ENCODE measurements at places on chromosomes 12 and 14.

DNA sequence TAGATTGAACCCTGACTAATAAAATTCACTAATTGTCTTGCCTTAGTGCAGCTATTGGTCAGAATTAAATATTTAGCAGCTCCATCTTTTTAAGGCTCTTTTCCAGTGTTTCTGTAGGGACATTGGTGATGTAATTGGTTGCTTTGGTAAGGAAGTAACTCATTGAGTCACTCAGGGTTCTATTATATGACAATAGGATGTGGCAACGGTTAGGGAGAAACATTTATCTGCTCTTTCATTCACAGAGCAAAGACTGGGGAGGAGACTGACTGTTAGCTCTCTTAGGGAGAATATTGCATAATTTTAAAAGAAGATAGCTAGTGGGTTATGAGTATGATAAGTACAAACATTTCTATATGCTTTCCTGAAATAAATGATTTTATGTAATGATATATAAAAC, 616.5 kb downstream of the TRHDE start:
- DNase-seq = no peak

DNA sequence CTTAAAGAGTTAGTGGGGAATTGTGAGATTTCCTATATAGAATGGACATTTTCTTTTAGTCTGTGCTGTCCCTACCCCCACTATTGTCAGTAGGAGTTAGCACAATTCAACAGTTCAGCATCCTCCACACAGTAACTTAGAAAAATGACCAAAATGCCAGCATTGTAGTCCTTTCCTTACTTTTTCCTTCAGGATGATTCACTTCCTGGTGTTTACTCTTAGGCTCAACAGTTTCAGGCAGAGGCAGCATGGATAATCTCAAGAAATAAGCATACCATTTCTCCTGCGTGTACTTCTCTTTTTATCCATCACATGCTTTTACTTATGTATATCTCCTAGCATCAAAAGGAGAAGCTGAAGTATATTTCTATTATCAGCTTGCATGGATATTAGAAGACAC, 683.4 kb downstream of the SLC16A7 start:
- DNase-seq = no peak

DNA sequence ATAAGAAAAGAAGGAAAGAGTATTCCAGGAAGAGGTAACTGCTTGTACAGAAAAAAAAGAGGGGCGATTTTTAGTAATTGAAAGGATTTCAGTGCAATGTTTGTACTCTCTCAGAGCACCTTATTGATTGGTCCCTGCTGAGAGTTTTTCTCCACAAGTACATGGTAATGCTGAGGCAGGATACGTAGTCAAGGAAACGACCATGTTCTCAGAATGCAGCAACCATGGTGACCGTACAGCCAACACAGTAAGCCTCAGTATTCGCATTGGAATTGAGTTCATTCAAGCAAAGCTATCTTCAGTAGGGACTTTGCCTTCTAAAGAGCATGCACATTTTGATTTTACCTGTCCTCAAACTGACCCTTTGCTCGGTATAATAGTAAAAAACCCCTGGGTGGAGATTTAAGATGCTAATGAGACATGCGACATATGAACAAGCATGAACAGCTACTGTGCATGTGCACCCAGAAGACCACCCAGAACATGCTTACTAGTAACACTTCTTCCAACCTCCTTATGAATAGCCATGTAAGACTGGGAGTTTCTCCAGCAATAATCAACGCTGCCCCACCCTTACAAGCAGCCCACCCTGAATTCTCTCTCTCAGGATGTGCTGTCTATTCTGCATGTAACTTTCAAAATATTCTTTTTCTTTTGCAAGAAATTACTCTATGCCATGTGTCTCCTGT, 6.2 kb upstream of the SLC41A2 start:
- no peak for DNase-seq

- no peak for DNase-seq
These were observed 120.9 kb upstream of the BCL2L14 start for GRCh38 chr12:11949738-11950411.

GRCh38 chr12:46209170-46209569, 59.7 kb downstream of the SLC38A1 start:
- peak; percentile 71 for DNase-seq

DNA sequence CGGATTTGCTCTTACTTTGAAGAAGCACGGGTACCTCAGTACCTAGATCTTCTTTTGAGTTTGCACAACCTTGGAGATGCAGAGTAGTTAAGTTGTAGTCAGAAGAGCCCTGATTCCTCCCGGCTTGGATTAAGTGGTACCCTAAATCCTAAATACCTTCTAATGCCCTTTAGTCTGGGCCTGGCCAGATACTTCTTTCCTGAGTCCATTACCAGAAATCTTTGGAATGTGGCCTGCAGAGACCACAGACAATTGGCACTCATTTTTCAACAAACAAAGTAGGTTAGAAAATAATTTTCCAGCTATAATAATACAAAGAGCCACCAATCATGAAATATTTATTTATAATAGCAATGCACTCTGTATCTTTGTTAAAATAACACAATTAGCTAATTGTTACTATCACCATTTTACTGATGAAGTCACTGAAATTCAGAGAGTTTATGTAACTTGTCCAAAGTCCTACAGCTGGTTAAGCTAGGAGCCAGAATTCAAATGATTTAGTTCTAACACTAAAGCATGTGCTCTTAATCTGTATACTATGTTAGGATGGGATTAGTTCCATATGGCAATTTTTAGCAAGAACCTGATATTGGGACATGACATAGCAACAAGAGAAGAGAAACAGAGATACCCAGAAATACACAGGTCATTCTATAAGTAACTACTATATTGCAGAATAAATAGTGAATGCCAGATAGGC, 132.1 kb upstream of the PDZRN4 start:
- DNase-seq = peak; percentile 33

DNA sequence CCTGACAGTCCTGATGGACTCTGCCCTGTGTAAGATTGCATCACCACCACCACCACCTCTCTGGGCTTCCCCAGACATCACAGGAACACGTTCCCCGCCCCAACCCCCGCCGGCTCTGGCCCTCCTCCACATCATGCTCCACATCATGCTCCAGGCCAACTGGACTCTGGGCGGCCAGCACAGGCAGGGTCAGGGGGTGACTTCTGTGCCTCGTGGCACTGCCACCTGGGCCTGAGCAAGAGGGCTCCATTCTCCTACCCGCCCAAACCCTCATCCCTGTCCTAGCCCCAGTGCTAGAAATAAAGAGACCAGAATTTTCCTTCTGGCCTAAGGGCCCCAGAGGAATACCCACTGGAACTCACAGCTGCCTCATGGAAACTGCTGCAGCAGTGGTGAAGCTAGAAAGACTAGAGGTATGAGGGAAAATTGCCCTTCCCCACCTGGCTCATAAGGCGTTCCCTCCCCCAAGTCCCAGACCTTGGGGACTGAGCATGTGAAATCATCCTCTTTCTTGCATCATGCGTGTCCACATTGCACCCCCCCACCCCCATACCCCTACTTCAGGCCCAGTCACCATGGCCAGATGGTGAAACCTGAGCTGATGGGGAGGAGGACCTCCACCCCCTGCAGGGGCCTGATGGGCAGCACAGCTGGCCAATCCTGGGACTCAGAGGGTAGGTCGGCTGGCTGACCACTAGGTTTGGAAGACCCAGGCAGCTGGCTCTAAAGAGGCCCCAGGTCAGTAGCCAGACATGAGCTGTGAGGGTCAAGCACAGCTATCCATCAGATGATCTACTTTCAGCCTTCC, at the start of gene INHBE:
TSS of gene INHBE (plus strand) at position 742 of the 808 bp plus-strand sequence. CDS start 230 bp downstream, outside the sequence.
- DNase-seq = peak; percentile 83

DNA sequence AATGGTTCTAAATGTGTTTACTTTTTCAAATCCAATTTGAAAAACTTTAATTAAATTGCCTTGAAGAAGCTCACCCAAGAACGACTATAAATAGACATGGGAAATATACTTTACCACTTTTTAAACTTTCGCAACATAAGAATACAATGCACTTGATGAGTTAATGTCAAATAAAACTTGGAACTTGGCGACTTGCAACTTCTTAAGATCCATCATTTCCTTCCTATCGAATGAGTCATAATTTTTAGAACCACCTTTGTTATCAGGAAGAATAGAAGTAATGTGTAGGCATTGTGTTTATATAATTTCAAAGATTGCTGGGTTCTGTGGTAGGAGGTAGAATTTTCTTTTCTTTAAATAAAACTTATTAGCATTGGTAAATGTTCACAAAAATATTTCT, 1417.4 kb upstream of the FLRT2 start:
- DNase-seq = no peak

GRCh38 chr12:6555018-6555691, 687 bp downstream of the IFFO1 start:
- DNase-seq = no peak

DNA sequence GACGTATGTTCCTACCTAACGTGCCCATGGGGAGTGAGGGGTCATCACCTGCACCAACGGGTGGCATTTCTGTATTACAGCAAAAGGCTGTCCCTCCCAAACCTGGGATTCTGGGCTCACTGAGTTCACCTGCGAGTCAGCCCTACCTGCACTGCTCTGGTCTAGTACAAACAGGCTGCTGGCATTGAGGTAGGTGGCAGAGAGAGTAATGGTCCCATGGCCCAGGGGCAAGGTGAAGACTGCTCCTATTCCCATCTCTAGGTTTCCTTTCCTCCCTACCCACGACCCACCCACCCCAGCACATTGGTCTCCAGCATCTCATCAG, 421 bp downstream of the SUOX start:
- no peak for DNase-seq

DNA sequence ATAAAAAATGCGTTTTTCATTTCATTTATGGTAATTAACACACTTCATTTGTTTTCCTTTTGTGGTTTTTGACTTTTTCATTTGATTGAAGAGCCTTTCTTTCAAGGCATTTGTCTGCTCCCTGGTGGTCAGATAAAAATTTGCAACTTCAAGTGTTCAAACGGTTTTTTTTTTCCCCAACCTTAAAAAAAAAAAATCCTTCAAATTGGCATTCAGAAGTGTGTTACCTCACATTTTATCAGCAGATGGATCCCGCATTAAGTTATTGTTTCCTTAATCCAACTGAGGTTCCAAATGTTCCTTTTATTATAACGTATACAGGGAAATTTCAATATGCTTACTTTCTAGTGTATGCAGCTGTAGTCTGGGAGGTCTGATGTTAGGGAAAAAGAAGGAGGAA, 47.2 kb downstream of the MYF5 start:
- DNase-seq = peak; percentile 60

DNA sequence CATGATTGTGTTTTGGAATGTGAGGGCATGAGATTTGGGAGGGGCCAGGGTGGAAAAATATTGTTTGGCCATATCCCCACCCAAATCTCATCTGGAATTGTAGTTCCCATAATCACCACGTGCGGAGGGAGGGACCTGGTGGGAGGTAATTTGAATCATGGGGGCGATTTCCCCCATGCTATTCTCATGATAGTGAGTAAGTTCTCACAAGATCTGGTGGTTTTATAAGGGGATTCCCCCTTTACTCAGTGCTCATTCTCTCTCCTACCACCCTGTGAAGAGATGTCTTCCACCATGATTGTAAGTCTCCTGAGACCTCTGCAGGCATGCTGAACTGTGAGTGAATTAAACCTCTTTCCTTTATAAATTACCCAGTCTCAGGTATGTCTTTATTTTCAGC, 15.7 kb downstream of the OR10P1 start:
- DNase-seq = no peak

- no peak for DNase-seq
These were observed 78.2 kb downstream of the RALGAPA1 start for GRCh38 chr14:35730871-35731270.

DNA sequence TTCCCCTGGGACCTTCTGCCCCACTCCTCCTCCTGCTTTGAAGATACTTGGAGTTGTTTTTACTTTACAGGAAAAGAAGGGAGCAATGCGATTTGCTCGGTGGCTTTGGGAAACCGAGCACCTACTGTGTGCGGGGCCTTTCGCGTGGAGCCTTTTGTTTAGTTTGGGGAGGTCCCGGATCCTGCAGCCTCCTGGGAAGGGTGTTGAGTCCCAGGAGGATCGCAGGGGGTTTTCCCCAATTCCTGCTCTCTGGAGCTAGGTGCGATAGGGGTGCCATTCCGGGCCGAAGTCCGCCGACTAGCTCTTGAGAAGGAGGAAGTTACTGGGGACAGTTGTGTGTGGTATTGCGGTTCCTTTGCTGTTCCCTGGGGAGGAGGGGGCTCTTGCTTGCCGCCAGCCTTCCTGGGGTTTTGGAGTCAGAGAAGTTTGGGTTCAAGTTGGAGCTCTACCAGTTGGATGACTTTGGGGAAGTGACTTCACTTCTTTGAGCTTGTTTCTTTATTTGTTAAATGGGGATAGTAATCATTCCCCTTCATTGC, 1.1 kb downstream of the BRI3BP start:
- DNase-seq = no peak

GRCh38 chr12:122886851-122887818, 8.8 kb downstream of the VPS37B start:
- DNase-seq = no peak

GRCh38 chr14:74346341-74346740, 1.9 kb upstream of the VRTN start:
- no peak for DNase-seq

DNA sequence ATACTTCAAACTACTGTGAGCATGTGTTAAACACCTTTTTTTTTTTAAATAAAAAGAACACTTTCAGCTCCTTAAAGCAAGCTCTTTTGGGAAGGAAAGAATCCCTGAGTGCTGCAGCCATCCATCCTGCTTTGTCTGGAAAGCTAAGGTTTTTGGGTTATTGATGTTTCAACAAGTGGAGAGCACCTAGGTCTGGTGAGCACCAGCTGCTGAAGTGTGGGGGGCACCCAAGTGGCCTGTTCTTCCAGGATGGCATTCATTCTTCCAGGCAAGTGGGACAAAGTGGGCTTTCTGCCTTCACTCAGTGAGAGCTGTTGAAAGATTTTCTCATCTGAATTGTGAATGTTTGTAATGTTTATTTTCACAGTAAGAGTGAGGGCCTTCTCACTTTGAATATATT, 49.9 kb downstream of the BORCS5 start:
- no peak for DNase-seq

DNA sequence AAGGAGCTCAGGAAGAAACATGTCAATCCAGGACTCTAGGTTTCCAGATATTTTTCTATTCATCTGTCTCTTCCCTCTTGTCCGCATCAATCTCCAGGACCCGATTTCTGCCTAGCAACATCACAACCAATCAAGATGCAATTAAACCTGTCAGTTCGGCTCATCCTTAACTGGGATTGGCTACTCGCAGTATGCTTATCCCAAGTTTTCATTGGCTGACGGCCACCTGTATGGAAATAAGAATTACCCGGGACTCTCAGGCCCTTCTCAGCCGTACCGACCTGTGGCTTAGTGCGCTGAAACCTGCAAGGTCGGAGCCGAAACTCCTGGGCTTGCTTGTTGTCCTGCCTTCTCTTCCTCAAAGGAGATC, 20.4 kb upstream of the ATP5MC2 start:
- peak; percentile 73 for DNase-seq

DNA sequence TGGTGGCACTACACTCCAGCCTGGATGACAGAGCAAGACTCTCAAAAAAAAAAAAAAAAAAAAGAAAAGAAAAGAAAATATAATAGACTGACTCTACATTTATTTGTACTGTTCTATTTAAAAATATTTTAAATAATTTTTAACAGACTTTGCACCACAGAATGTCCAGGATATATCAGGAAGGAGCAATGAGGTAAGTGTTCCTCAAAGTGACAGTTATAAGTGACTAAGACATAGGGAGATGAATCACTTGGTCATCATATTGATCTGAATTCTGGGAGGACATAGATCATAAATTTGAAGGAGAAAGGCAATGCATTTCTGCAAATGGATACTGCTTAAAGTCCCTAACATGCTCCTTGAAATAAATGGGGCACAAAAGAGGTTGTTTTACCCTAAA, 221.5 kb downstream of the KCNC2 start:
- no peak for DNase-seq

Data from fibroblast of gingiva (primary cell).